Activated naive CD4-positive, alpha-beta T cell treated with anti-CD3 and anti-CD28 coated beads, Interleukin-2, amount 50 U/mL, for 72 hours (primary cell): ENCODE measurements at places on chromosomes 3 and 15.

GRCh38 chr3:160210799-160211221 lies 14.4 kb upstream of the C3orf80 start:
- no peak for DNase-seq

DNA sequence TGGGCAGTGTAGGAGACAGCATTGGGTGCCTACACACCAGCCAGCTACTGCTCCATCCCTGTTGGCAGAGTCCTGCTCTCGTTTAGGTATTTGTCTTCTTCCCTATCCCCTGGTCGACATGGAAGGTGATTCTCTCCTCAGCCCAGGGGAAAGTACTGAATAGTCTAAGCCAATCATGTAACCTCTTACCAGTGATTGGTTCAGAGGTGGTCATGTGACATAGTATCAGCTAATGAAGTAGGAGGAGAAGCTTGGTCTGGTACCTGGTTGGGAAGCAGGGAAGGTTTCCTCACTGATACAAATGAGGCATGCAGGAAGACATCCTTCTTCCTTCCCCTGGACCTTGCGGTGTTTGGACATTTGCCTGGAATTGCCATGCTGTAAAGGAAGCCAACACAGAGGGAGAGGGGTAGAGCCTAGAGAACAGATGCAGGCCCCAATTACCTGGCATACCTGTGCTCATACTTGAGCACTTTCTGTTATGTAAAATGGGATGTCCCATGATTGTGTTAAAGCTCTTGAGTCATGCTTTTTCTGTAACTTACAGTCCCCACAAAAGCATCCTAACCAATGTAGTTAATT lies 32.7 kb upstream of the RASGRP1 start:
- DNase-seq, result no peak

DNA sequence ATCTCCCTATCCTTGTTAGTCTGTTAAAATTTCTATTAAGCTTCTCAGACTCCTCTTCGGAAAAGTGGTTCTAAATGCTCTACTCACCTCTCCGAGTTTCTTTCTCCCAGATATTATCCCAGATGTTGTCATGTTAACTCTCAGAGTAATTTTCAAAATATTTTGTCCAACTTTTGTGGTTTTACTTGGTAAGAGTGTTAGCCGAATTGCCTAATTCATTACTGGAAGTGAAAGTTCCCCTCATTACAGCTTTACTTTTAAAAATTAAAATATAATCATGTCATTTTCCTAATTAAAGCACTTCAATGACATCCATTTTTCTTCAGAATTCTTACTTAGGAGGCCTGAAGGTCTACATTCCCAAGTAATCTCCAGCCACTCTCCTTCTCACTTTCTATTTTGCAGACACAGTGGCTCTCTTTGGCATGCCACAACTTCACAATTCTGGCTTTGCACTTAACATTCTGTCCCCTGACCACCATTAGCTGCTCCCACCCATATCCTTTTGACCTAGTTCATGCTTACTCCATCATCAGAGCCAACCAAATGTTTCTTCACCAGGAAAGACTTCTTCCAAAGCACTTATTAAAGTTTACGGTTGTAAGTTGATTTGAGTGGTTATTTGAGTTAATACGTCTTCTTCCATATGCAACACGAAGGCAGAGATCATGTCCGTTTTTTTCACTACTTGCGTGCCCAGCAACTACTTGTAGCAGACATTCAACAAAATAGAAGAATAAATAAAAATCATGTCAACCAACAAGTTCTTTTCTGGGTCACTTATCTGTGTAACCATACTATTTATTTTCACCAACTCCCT lies 10.2 kb upstream of the TIPARP start:
- DNase-seq, result no peak

DNA sequence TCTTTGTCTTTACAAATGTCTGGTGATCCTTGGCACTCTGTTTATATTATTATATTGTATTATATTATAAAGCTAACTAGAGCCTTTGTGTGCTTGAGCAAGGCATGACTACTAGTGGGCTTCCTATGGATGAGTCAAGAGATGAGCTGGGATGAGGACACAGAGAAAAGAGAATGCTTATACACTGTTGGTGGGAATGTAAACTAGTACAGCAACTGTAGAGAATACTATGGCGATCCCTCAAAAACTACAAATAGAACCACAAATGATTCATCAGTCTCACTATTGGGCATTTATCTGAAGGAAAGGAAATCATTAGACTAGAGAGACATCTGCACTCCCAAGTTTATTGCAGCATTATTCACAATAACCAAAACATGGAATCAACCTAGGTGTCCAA lies 40.8 kb upstream of the MED12L start:
- no peak for DNase-seq

GRCh38 chr15:89187986-89188514 lies 33.3 kb downstream of the RLBP1 start:
- no peak for DNase-seq

GRCh38 chr3:167441256-167441655 lies 32.6 kb downstream of the SERPINI2 start:
- no peak for DNase-seq

- no peak for DNase-seq
Measured at GRCh38 chr3:134486577-134487041, 752 bp downstream of the CEP63 start.

GRCh38 chr15:71444866-71445590 lies 329.8 kb downstream of the THSD4 start:
- DNase-seq, result no peak

GRCh38 chr3:16548721-16549120 lies 35.2 kb upstream of the RFTN1 start:
- no peak for DNase-seq

- DNase-seq, result no peak
Measured at GRCh38 chr3:171753025-171753472, 57.2 kb downstream of the PLD1 start.

DNA sequence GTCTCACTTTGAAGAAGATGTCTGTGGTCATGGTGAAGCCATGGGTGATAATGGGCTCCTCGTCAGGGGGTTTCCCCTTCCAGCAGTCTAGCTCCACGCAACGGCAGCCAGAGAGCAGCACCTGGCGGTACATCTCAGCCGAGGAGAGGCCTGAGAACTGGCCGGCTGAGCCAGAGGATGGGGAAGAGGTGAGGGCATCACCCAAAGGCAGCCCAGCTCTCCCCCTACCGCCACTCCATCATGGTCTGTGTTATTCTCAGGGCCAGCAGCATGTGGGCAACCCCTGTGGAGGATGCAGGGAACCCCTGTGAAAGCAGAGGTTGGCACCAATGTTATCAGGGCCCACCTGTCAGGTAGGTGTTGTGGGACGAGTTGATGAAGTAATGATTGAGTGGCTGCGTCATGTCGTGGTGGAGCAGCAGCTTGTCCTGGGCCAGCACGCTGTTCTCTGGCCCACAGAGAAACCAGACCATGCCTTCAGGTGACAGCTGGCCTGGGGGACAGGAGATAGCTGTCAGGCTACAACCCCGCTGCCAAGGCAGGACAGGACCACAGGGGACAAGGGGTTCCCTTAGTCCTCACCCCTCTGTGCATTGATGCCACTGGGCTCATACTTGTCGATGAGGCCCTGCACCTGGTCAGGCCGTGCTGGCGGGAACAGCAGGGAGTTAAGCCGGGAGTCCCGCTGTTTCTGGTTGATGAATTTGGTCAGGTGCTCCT lies 9.4 kb downstream of the PLCB2 start:
- no peak for DNase-seq

DNA sequence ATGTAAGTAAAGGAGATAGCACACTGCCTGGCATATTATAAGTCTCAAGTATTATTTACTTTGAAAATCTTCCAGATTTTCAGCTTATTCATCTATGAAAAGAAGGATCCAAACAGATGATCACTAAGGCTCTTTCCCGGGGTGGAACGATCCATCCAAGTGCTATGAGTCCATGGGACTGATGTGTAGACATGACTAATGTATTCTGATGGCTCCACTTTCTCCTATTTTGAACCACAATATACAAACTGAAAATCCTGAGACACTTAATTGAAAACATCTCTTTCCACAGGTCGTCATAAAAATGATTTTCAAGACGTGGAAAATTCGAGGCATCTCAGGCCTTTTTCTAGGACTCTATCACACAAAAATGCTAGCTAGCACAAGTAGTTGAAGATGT lies 33.4 kb upstream of the CHRM5 start:
- no peak for DNase-seq

DNA sequence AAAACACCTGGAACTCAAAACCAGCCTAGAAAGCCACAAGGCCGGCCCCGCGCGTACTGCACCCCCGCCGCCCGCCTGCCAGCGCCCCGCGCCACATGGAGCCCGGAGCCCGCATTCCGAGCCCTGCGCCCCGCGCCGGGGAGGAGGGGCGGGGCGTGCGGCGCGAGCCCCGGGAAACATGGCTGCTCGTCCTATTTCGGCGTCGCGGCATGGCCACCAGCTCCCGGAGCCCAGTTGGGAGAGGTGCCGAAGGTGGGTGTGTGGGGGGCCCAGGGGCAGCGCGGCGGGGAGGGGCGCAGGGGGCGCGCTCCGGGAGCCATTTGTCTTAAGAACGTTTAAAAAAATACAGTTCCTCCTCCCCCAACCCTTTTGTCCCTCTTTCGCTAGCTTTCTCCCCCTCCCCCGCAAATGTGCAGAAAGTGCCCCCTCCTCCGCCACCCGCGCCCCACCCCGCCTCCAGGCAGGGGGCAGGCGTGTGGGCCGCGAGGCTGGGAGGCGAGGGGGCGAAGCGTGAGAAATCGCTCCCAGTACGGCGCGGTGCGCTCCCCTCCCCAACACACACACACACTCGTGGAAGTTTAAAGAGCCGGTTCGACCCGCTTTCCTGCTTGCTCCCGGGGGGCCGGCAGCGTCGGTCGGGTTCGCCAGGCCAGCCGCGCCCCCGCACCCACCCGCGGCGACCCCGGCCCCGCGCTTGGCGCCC lies 2.5 kb downstream of the ANP32A start:
- peak; percentile 67 for DNase-seq

DNA sequence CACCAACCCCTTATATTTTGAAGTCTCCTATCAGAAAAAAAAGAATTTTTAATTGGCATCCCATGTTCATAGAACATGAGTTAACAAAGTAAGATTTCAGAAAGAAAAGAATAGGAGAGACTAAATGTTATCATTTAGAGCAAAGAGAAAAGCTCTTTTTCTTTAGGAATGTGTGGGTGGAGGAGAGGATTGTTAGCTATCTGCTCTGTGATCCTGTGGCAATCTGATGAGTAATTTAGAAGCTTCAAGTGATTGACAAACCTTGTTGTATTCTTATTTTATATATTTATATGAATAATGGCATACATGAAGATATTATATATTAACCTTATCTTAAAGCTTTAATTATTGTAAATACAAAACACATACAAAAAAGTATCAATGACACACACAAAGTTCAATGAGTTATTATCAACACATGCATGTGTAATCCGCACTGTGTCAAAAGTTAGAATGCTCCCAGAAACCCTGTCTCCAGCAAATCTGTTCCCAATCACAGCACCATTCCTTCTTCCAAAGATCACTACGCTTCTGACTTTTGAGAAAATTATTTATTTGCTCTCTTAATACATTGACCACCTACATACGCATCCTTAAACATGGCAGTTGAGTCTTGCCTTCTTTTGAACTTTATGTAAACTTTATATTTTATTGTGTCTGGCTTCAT lies 907.4 kb downstream of the MCTP2 start:
- DNase-seq, result no peak

- DNase-seq, result no peak
Measured at GRCh38 chr3:12487336-12487735, 3.1 kb downstream of the TSEN2 start.

GRCh38 chr15:27707257-27707656 lies 391.9 kb downstream of the OCA2 start:
- no peak for DNase-seq

- no peak for DNase-seq
Measured at GRCh38 chr3:195411836-195412235, 31.0 kb downstream of the ACAP2 start.

DNA sequence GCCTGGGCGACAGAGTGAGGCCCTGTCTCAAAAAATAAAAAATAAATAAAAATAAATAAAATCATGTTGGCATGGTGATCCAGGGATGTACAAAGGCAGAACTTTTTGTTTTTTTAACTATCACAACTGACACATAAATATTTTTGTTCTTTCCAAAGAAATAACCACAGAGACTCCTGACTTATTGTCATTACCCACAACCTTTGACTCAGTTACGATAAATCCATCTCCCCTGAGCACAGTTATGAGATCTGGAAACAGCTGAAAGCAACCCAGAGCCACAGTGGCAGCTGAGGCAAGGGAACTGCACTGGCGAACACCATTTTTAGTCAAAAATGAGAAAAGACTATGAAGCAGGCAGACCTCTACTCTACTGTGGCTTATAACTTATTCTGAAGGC lies 24.0 kb downstream of the OSBPL10 start:
- DNase-seq, result no peak

- no peak for DNase-seq
Measured at GRCh38 chr3:147775816-147776530, 366.8 kb downstream of the ZIC1 start.

DNA sequence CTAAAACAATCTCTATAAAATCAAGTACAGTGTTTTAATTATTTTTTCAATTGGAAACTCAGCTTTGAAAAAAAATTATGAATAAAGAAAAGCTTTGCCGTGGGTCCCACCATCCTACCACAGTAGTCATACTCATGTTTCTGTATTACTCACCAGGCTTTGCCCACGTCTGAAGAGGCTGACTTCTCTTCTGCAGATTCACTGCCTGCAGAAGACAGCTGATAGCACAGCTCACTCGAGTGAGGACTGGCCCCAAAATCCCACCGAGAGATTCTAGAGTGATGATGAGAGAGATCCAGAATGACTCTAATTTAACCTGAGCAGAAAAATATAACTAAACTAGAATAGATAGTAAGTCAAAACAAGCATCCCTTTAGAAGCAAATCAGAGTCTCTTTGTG lies 11.9 kb downstream of the C2CD4B start:
- DNase-seq, result peak; percentile 31

GRCh38 chr15:76982756-76983155 lies 12.2 kb upstream of the PSTPIP1 start:
- DNase-seq, result no peak

DNA sequence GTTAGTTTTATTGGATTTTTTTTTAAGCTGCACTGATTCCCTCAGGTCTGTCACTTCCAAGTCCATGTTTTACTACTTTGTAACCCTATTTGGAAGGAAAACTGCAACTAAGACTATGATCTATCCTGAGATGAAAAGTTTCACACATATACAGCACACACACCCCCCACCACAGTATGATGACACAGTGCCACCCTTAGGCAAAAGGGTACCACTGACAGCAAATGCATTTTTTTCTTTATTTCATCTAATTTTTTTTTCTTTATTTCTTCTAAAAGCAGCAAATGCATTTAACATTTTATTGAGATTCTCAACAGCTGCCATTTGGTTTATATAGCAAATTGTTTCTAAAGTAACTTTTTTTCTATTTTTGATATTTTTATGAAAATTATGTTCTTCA lies 21.2 kb downstream of the NGRN start:
- no peak for DNase-seq
